M059J (cell line): ENCODE measurements at places on chromosomes 13 and 19. TPM values are rescaled to one million over a fixed set of nuclear protein-coding genes. Genes with fewer than 3 reads are reported as not detected.

- DNase-seq, result no peak
Measured at GRCh38 chr19:40600570-40601133, 517 bp upstream of the LTBP4 start.

ACTMAP gene
- total RNA-seq, result 0.76 and 1.3 TPM in 2 replicates

- DNase-seq, result peak; percentile 94
Measured at GRCh38 chr19:46890423-46891170, 29.8 kb downstream of the ARHGAP35 start.

DNA sequence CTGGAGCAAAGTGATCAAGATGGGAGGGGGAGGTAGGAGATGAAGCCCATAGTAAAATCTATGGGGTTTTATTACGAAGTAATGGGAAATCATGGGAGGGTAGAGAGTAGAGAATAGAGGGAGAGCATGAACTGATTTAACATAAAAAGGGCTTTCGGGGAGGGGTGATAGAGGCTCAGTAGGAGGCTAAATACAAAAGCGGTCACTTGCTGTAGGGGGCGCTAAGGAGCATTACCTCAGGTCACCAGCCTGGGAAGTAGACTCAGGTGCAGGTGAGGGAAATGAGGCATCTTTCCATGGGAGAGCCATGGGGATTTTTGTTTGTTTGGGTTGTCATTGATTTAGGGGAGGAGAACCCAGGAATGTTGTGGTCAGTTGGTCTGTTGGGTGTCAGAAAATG, 14.1 kb downstream of the KRTDAP start:
- DNase-seq, result no peak

DNA sequence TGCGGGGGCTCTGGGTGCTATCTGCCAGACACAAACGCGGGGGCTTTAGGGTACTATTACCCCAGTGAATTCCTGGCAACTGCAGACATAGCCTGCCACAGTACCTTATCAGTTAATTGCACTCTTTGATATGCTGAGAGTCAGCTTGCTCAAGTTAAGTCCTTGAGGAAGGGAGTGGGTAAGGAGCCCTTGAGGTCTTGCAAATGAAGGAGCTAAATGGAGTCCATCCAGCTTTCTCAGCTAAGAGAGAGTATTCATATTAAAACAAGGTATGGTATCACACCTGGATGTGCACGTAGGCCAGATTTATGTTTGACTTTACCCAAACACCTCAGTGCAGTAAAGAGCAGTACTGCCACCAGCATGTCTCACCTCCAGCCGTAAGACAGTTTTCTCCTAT, 11.5 kb upstream of the ZNF606 start:
- DNase-seq, result no peak

DNA sequence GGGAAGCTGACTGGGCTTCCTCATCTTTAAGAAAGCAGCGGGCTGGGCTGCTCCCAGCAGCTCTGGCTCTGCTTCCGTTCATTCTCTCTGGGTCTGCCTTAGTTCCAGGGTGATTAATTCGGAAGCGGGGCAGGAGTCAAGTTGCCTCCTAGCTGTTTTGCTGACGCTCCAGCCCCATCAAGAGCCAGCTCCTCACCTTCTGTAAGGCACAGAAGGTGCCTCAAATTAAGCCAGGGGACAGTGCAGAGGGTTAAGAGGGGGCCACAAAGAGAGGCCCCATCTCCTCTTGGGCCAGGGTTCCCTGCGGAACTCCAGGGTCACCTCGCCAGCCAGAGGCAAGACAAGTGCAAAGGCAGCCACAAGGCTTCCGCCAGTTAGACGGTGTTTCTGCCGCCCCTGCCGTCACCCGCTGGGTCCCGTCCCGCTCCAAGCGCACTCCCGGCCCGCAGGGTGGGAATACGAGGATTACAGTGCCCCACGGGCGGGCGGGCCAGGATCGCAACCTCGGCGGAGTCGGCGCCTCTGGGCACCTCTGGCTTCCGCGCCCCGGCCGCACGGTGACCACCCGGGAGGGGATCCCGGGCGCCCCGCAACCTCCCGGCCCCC, 508 bp downstream of the SLC15A1 start:
- DNase-seq, result peak; percentile 10
